Tibial nerve (tissue), 4 donors: ENCODE measurements at places on chromosomes 3 and 15. TPM values are rescaled to one million over a fixed set of nuclear protein-coding genes. Genes with fewer than 3 reads are reported as not detected.

Gene COL6A5
- total RNA-seq = not detected

Gene TMCO5A
- not detected for total RNA-seq

Gene PLA2G4D
- not detected for total RNA-seq

Gene TRH
- total RNA-seq = not detected

Gene IQCH
- 3.0 TPM for total RNA-seq

Gene CNTN3
- 3.6 TPM for total RNA-seq

Gene HIGD2B
- not detected for total RNA-seq

Gene TTC14
- 76.6 TPM for total RNA-seq

Gene ANAPC13
- total RNA-seq = 32.7 TPM

Gene CPLX3
- total RNA-seq = not detected

Gene MED12L
- total RNA-seq = 1.9 TPM

Gene EIF5A2
- total RNA-seq = 3.6 TPM

Gene POMGNT2
- 39.4 TPM for total RNA-seq

- H3K27me3 ChIP-seq = no peaks in the 10 kb centered on the region
- no peak for DNase-seq
- peaks cover 3% of the 10 kb centered on the region for H3K36me3 ChIP-seq
- H3K4me1 ChIP-seq = peaks cover 4% of the 10 kb centered on the region
These were observed 52.3 kb upstream of the VGLL4 start for GRCh38 chr3:11696054-11696453.

- no peaks in the 10 kb centered on the region for H3K4me1 ChIP-seq
- H3K36me3 ChIP-seq = no peaks in the 10 kb centered on the region
- H3K4me3 ChIP-seq = no peak overlapping the region
- no peak overlapping the region for H3K27ac ChIP-seq
These were observed 64.2 kb upstream of the SLCO2A1 start for GRCh38 chr3:134093956-134094355.

DNA sequence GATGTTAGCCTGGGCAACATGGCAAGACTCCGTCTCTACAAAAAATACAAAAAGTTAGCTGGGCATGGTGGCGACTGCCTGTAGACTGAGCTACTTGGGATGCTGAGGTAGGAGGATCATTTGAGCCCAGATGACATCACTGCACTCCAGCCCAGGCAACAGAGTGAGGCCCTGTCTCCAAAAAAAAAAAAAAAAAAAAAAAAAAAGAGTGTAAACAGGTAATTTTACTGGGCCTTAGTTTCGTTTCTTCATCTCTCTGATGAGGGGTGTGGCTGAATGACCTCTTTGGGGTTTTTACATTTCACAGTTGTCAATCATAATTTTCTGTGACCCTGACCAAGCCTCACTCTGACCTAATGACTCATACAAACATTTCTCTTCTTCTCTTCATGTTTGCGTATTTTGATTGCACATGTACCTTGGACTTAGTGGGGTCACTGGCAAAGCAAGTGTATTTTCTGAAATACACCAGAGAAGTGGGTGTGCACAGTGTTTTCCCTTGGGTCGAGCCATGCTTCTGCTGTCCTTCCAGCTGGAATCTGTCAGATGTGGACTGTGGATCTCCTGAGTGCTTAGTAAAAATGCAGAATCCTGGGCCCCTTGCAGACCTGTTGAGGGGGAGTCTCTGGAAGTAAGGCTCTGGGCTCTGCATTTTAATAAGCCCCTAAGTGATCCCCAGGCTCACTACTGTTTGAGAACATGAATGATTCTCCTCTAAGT is 140.5 kb downstream of the FNDC3B start:
- peaks cover 22% of the 10 kb centered on the region for H3K4me1 ChIP-seq
- H3K36me3 ChIP-seq = no peaks in the 10 kb centered on the region
- DNase-seq = no peak
- H3K27me3 ChIP-seq = no peaks in the 10 kb centered on the region
- no peak overlapping the region for H3K27ac ChIP-seq

- H3K27ac ChIP-seq = no peak overlapping the region
- H3K4me1 ChIP-seq = no peaks in the 10 kb centered on the region
- H3K27me3 ChIP-seq = no peaks in the 10 kb centered on the region
- no peaks in the 10 kb centered on the region for H3K36me3 ChIP-seq
- DNase-seq = no peak
These were observed 31.1 kb upstream of the SUCLG2 start for GRCh38 chr3:67685499-67685898.

GRCh38 chr3:100297784-100298183 is 36.8 kb upstream of the NIT2 start:
- no peak for DNase-seq
- no peaks in the 10 kb centered on the region for H3K27me3 ChIP-seq

- no peak for DNase-seq
- H3K27me3 ChIP-seq = no peaks in the 10 kb centered on the region
- H3K36me3 ChIP-seq = no peaks in the 10 kb centered on the region
- no peak overlapping the region for H3K4me3 ChIP-seq
- H3K27ac ChIP-seq = no peak overlapping the region
These were observed 20.4 kb downstream of the PLD1 start for GRCh38 chr3:171789759-171790505.

DNA sequence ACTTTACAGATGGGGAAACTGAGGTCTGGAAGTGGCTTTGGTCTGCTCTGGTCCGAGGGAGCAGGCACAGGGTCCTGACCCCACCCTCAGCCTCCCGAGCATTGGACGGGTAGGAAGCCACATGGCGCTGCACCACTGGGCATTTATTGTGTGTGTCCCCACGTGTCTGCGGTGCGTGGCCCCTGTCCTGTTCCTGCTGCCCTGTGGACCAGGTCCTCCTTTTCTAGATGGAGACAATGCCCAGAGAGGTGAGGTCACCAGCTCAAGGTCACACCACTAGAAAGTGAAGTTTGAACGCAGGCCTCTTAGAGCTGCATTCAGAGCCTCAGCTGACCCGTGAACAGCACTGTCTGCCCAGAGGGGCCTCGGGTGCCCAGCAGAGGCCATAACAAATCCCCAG is 26.8 kb downstream of the DUSP7 start:
- no peak for DNase-seq
- peaks cover 20% of the 10 kb centered on the region for H3K4me1 ChIP-seq
- H3K27me3 ChIP-seq = no peaks in the 10 kb centered on the region
- no peak overlapping the region for H3K4me3 ChIP-seq

- no peak overlapping the region for H3K4me3 ChIP-seq
- no peaks in the 10 kb centered on the region for H3K27me3 ChIP-seq
- no peaks in the 10 kb centered on the region for H3K36me3 ChIP-seq
- DNase-seq = peak; percentile 4
These were observed 56.6 kb upstream of the POMGNT2 start for GRCh38 chr3:43162230-43163084.

GRCh38 chr3:160851629-160852210 is 95.7 kb downstream of the PPM1L start:
- no peaks in the 10 kb centered on the region for H3K4me1 ChIP-seq
- no peak overlapping the region for H3K27ac ChIP-seq
- no peaks in the 10 kb centered on the region for H3K27me3 ChIP-seq
- no peak for DNase-seq
- no peaks in the 10 kb centered on the region for H3K36me3 ChIP-seq

DNA sequence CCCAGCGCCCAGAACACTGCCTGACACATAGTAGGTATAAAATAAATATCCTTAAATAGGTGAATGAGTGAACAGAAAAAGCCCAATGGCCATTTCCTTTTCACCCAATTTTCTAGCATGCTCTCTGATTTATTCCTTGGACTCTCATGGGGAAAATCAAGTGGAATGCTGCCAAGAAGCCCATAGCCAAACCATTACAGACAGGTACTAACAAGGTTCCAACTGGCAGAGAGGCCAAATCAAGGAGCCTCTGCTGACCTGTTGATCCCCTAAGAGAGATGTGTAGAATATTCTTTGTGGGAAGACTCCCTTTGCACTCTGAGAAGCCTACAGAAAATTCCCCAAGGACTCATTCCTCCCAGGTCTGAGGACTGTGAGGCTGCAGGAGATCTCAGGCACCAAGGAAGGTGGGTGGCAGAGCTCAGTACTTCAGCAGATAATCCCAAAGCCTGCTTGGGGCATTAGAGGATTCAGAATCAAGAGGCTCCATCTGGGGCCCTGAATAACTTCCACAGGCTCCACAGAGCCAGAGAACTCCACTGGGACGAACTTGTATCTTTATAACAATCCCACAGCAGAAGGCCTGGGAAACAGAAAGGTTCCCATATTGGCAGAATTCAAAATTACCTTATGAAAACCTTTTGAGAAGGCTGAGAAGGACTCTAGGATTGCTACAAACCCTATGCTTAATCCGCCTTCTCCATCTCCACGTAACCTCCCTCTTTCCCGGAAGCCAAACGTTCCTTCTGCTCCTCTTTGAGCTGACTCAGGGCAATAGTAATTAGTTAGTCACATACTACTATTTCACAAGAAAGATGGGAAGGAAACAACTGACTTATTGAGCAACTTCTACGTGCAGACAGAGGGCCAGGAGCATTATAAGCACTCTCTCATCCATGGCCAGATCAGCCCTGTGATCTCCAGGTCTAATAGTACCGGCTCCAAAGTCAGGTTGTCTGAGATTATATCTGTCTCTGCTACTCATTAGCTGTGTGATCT is 34.5 kb downstream of the PRICKLE2 start:
- H3K4me3 ChIP-seq = no peak overlapping the region
- no peaks in the 10 kb centered on the region for H3K27me3 ChIP-seq
- H3K36me3 ChIP-seq = no peaks in the 10 kb centered on the region

- no peak overlapping the region for H3K27ac ChIP-seq
- no peaks in the 10 kb centered on the region for H3K36me3 ChIP-seq
- no peaks in the 10 kb centered on the region for H3K27me3 ChIP-seq
- H3K4me3 ChIP-seq = no peak overlapping the region
These were observed 81.2 kb downstream of the FAM43A start for GRCh38 chr3:194766845-194767244.

GRCh38 chr3:17500618-17501017 is 241.8 kb downstream of the TBC1D5 start:
- no peaks in the 10 kb centered on the region for H3K4me1 ChIP-seq
- H3K4me3 ChIP-seq = no peak overlapping the region
- DNase-seq = no peak
- no peaks in the 10 kb centered on the region for H3K27me3 ChIP-seq
- H3K27ac ChIP-seq = no peak overlapping the region
- H3K36me3 ChIP-seq = no peaks in the 10 kb centered on the region

GRCh38 chr3:52820736-52821135 is 9.7 kb downstream of the ITIH4 start:
- no peaks in the 10 kb centered on the region for H3K4me1 ChIP-seq
- H3K4me3 ChIP-seq = no peak overlapping the region
- H3K36me3 ChIP-seq = peaks cover 81% of the 10 kb centered on the region
- no peak overlapping the region for H3K27ac ChIP-seq
- H3K27me3 ChIP-seq = no peaks in the 10 kb centered on the region
- no peak for DNase-seq

DNA sequence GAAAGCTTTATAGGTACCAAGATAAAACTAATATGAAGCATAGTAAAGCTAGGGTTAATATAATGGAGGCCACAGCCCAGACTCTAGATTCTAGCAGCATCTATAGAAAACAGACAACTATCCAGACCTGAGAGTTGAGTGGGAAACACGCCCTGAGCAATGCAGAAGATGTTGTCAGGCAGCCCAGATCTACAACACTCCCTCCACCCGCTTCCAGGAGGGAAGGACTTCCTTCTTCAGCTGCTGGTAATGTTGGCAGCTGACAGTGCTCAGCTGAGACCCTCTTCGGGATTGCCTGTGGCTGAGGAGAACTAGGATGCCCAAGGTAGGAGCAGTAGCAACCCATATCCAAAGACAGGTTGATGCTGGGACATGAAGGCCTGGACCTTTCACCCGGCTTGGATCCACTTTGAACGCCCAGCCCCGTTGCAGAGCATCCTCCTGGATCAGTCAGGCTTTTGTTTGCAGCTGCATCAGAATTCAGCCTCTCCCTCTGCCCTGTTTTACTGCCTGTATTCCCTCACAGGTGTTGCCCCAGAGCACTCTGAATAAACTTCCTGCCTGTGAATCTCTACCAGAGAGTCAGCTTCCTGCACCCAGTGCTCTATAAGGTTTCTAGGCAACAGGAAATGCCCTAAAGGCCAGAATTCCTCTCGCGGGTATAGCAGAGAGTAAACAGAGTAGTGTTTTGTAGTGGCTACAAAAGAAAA is 174.7 kb upstream of the IL12A start:
- DNase-seq = no peak
- H3K27ac ChIP-seq = no peak overlapping the region
- H3K27me3 ChIP-seq = no peaks in the 10 kb centered on the region
- no peak overlapping the region for H3K4me3 ChIP-seq
- H3K4me1 ChIP-seq = no peaks in the 10 kb centered on the region
